ENCODE measurements at places on chromosomes 2 and 18.

DNA sequence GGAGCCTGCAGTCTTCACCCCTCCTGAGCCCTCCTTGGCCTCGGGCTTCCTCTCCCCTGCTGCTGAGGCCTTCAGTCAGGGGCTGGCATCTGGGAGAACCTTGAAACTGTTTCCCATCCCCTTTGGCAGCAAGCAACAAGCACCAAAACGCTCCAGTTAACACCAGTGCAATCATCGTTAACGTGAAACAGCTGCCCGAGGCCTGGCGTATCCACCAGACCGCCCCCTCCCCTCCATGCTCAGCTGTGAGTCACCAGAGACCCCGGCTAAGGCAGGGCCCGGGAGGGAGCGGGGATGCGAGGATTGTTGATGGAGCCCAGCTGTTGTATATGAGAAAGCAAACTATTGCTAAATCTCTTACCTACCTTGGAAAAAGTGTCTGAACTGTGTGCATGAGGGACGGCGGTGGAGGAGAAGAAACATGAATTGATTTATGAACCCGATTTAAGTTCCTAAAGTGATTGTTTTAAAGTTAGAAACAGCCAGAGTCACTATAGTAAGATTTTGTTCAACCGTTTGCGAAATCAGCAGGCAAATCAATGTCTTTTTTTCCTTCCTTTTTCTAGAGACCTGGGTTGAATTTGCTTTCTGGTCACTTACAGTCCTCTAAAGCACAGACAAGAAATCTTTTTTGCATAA is 5.2 kb downstream of the ZFP36L2 start:
- no peak for DNase-seq

DNA sequence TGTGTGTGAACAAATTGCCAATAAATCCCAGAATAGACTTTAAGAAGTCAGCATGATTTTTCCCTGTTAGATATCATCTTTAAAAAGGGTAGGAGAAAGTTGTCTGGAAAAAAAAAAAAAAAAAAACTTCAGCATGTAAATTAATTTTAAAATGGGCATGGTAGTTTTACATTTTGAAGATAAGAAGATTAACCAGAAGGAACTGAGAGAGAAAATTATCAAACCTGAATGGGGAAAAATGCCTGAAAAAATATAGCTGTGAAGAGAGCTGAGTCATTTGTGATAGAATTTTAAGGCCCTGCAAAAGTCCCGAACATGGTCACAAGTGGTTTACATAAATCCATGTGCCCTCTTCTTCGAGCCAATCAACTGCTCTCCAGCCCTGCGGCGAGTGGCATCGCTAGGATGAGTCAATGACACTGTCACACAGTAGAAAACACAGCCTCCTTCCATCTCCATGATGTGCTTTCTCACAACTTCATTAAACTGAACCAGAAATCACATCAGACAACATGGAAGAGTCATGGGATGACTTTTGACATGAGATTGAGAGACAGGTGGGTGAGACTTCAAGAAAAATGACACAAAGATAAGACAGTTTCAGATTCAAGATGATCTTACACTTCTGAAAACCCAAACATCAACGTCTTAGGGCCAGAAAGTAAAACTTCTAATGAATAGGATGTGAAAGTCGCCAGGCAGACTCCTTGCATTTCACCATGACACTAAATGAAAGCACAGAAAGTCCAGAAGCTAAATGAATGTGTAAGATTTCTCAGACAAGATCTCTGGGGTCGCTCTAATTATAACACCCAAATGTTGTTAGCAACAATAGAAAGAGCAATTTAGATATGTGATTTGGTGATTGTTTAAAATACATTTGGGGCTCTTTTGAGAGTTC is 273.0 kb upstream of the ID2 start:
- no peak for DNase-seq

DNA sequence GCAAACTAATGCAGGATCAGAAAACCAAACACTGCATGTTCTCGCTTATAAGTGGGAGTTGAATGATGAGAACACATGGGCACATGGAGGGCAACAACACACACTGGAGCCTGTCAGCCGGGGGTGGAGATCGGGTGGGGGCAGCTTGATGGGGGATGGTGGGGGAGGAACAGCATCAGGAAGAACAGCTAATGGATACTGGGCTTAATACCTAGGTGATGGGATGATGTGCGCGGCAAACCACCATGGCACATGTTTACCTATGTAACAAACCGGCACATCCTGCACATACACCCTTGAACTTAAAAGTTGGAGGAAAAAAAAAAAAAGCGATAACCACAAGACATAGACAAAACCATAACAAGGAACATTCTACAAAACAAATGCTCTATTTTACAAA is 10.4 kb downstream of the CHMP3 start:
- DNase-seq = no peak

DNA sequence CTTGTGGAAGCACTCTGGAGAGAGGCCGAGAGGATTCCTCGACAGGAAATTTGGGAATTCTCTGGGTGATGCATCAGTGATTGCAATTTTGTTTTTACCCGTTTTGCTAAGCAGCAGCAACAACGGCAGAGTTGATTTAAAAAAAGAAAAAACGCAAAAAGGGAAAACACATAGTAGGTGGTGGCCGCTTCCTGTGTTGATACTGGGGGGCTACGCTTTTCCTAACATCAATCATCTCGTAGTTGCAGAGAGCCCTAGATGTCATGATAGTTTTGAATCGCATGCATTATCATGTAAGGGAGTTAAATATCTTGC is 271 bp upstream of the RBM43 start:
- DNase-seq = no peak

GRCh38 chr2:233865838-233866237 is 2.3 kb downstream of the MSL3B start:
- no peak for DNase-seq

- no peak for DNase-seq
Measured at GRCh38 chr2:57510704-57511103, 535.9 kb upstream of the VRK2 start.

- no peak for DNase-seq
Measured at GRCh38 chr2:216765761-216766262, 70.5 kb upstream of the IGFBP5 start.

Data from hepatic stellate cell (primary cell).